H4 (cell line): ENCODE measurements at places on chromosomes 1 and 21. TPM values are rescaled to one million over a fixed set of nuclear protein-coding genes. Genes with fewer than 3 reads are reported as not detected.

GRCh38 chr1:245411245-245412036 is 256.7 kb downstream of the KIF26B start:
- no peak for DNase-seq

- DNase-seq, result no peak
Observed at GRCh38 chr1:67965995-67966665, 84.3 kb downstream of the DIRAS3 start.

GRCh38 chr21:42567861-42568260 is 54.2 kb downstream of the SLC37A1 start:
- DNase-seq, result no peak

- DNase-seq, result no peak
Observed at GRCh38 chr1:176779992-176780328, 317.0 kb downstream of the PAPPA2 start.

TRIM17 gene
- not detected in 2 replicates for total RNA-seq

CCDC27 gene
- total RNA-seq, result not detected in 2 replicates

RHCE gene
- total RNA-seq, result 0.10 TPM in 1 of 2 replicates, not detected in the other
